Activated naive CD4-positive, alpha-beta T cell treated with anti-CD3 and anti-CD28 coated beads, Interleukin-2, amount 50 U/mL, for 16 hours (primary cell): ENCODE measurements at places on chromosomes 7 and 10.

GRCh38 chr7:39816462-39817060 lies 133.5 kb upstream of the CDK13 start:
- DNase-seq: no peak

DNA sequence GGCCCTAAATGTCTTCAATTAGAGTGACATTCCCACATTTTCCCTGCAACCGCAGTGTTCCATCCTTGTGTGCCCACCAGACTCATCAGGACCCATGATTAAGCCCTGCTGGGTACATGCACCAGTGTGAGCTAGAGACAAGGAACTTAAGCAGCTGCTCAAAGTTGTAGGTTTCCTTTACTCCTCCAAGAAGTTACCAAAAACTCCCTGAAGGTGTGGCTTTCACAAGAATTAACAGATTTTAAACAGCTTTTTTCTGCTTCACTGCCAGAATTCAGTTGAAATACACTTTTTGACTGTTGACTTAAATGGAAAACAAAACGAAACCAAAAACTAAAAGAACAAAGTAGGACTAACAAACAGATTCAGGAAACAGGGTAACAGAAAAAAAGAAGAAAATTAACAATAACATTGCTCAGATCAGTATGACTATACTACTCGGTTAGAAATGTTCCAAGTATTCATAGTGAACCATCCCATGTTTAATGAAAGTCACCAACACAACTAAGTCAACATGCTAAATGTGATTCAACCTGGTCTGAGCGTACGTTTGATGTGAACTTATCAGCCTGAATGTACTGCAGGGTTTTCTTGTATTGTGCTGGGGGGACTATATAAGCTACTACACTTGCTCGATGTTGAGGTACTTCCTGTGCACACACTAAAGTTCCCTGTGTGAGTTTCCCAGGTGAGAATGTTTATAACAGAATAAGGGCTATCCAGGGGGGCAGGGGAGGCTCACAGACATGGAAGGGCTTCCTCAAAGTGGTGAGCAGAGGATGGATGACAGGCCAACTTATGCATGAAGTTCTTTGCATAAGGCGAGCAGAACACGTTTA lies 22.2 kb downstream of the SLC37A3 start:
- peak; percentile 23 for DNase-seq

- peak; percentile 76 for DNase-seq
Measured at GRCh38 chr10:33330543-33331378, 3.7 kb downstream of the NRP1 start.

- no peak for DNase-seq
Measured at GRCh38 chr7:22669692-22670421, 57.1 kb upstream of the IL6 start.

GRCh38 chr10:72729528-72729927 lies 37.6 kb downstream of the MCU start:
- peak; percentile 13 for DNase-seq

GRCh38 chr10:103610083-103610472 lies 116.6 kb downstream of the NEURL1 start:
- DNase-seq: no peak
